Activated CD4-positive, alpha-beta T cell treated with anti-CD3 and anti-CD28 coated beads for 36 hours (primary cell): ENCODE measurements at places on chromosomes 4 and X. TPM values are rescaled to one million over a fixed set of nuclear protein-coding genes. Genes with fewer than 3 reads are reported as not detected.

Gene NHS
- 10.2 TPM for total RNA-seq

Gene ARR3
- total RNA-seq, result not detected

Gene GAB3
- total RNA-seq, result 2.9 TPM

Gene RBMXL3
- total RNA-seq, result not detected

Gene CEP44
- total RNA-seq, result 30.1 TPM

Gene SASH3
- 118 TPM for total RNA-seq

Gene CT45A3
- total RNA-seq, result not detected

Gene POU3F4
- total RNA-seq, result not detected

Gene LEF1
- total RNA-seq, result 302 TPM

Gene KLF8
- 5.4 TPM for total RNA-seq

Gene DTHD1
- 0.73 TPM for total RNA-seq

- peak; percentile 62 for DNase-seq
Observed at GRCh38 chrX:134172588-134173259, 64.3 kb upstream of the CCDC160 start.

DNA sequence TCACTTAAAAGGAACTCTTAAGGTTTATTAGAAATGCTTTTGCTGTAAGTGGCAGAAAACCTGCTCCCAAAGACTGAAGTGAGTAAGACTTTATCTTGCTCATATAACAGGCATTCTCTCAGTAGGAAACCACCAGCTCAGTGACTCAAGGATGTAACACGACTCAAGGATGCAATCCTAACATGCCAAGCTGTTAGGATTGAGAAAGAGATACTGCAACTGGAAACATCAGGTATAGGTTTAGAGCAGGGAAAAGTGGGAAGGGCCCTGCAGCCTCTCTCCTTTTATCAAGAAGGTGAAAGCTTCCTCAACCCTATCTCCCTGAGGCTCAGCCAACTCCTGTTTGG lies 11.9 kb upstream of the SLC9A7 start:
- no peak for DNase-seq

- no peak for DNase-seq
Observed at GRCh38 chr4:6480534-6481088, 8.2 kb upstream of the PPP2R2C start.

- no peak for DNase-seq
Observed at GRCh38 chr4:149741186-149741831, 74.3 kb downstream of the IQCM start.

DNA sequence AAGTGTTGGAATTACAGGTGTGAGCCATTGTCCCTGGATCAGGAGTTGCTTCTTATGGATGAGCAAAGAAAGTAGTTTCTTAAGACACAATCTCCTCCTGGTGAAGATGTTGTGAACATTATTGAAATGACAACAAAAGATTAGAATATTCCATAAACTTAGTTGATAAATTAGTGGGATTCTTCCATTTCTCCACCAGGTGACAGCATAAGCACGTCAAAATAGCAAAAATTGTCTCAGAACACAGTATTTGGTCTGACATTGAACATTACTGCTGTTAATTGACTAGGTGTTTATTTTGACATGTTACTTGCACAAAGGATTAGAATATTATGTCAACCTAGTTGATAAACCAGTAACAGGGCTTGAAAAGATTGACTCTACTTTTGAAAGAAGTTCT lies 21.6 kb downstream of the CLDN34 start:
- DNase-seq, result no peak

- DNase-seq, result no peak
Observed at GRCh38 chr4:39435659-39436563, 22.8 kb downstream of the RPL9 start.

- DNase-seq, result no peak
Observed at GRCh38 chr4:101049549-101050001, 297.8 kb downstream of the PPP3CA start.

DNA sequence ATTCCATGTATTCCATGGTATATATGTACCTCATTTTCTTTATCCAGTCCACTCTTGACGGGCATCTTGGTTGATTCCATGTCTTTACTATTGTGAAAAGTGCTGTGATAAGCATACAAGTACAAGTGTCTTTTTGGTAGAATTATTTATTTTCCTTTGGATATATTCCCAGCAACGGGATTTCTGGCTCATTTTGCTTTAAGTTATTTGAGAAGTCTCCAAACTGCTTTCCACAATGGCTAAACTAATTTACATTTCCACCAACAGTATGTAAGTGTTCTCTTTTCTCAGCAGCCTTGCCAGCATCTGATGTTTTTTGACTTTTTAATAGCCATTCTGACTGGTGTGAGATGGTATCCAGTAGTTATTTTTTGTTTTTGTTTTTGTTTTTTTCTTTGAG lies 17.6 kb upstream of the FAT4 start:
- no peak for DNase-seq
